ENCODE measurements at places on chromosomes 5 and 9.

DNA sequence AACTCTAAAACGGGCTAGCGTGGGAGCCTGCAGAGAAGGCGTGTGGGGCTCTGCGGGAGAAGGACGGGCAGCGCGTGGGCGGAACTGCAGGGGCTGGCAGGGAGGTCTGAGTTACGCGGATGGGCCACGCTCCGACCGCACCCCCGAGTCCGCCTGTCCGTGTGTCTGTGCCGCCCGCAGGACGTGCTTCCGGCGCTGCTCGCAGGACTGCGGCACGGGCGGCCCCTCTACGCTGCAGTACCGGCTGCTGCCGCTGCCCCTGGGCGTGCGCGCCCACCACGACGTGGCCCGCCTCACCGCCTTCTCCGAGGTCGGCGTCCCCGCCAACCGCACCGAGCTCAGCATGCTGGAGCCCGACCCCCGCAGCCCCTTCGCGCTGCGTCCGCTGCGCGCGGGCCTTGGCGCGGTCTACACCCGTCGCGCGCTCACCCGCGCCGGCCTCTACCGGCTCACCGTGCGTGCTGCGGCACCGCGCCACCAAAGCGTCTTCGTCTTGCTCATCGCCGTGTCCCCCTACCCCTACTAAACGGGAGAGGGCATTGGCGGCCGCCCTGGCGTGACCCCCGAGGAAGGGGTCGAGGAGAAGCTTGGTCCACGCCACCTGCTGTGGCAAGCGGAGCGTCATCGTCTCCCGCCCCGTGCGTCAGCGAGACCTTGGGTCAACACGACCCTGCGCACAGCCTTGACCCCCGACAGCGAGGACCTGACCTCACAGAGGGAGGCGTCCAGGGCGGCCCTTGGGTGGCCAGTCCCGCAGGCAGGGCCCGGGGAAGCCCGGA, 11.4 kb upstream of the ASS1 start:
- peak; percentile 69 for DNase-seq

GRCh38 chr9:133887540-133888047, 104.5 kb downstream of the VAV2 start:
- DNase-seq: no peak

- no peak for DNase-seq
Observed at GRCh38 chr5:151214614-151215545, 9.0 kb downstream of the CCDC69 start.

GRCh38 chr5:173823721-173824567, 64.2 kb upstream of the CPEB4 start:
- no peak for DNase-seq

DNA sequence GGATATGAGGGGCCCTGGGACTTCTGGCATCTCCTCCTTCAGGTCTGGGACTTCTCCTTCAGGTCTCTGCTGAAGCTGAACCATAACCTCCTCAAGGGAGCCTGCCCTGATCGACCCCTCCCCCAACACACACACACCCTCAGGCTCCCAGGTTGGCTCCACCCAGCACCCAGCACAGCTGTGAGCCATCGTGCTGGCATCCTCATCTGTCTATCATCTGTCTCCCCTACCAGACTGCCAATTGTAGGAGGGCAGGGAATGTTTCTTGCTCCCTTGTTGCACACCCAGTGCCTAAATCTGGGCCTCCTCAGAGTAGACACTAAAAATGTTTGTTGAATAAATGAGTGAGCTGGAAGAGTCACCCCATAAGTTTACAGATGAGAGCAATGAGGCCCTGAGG, 71.4 kb downstream of the LRSAM1 start:
- no peak for DNase-seq

DNA sequence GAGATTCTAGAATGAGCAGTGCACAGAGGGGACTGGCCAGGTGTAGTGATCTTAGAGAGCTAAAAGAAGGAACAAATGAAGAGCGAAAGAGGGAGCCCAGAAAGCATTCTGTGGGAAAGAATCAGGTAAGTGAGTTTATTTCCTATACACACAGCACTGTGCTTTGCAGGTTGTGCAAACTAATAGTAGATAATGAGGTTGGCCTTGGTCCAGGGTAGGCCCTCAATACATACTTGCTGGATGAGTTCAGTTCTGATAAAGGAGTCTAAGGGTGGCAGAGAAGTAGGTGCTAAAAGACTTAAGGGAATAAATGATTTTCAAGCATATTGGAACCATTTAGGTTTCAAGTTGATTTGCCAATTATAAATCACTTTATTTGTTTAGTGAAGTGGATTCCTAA, 122.0 kb downstream of the NPR3 start:
- no peak for DNase-seq

DNA sequence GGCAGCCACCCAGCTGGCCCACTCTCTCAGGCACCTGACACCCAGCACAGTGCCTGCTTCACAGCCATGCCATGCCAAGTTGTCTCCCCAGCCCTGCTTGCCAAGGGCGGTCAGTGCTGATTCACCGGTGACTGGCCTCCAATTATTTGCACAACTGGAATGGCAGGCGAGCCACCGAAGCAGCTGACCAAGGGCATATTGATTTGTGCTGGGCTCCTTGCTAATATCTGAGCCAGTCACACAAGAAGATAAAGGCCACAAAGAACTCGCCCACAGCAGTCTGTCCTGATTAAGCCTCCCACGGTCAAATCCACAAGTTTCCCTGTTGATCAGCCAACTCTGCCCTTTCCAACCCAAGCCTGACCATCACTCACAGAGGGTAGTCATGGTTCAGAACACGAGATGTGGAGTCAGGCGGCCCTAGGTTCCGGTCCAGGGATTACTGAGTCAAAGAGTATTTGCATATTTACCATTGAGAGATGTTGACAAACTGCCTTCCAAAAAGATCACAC, 6.4 kb upstream of the EEIG1 start:
- no peak for DNase-seq

DNA sequence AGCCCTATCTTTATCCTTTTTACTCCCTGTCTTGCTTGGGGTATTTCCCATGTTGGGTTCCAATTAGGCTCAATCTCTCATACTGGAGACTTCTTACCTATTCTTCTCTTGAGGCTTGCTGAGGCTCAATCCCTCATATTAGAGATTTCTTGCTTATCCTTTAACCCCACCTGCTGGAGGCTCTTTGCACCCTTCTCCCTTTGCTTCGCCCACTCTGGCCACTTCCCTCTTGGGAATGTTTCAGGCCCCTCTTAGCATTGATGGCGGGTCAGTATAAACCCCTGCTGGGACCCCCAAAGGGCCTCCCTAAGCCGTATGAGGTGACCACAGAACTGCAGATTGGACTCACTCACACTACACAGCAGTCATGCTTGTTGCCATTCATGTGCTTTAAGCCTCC, 69.3 kb upstream of the CDK20 start:
- DNase-seq: no peak

DNA sequence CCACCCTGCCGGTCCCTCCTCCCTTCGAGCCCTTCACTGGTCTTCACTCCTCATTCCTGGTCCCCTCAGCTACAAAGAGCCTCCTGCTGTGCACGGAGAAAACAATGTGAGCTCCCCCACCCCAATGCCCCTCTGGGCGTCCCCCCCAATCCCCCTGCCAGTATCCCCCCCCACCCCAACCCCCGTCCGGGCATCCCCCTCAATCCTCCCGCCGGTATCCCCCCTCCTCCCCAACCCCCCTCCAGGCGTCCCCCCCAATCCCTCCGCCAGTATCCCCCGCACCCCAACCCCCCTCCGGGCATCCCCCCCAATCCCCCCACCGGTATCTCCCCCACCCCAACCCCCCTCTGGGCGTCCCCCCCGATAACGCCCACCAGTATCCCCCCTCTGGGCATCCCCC, 42.8 kb downstream of the EXD3 start:
- no peak for DNase-seq

DNA sequence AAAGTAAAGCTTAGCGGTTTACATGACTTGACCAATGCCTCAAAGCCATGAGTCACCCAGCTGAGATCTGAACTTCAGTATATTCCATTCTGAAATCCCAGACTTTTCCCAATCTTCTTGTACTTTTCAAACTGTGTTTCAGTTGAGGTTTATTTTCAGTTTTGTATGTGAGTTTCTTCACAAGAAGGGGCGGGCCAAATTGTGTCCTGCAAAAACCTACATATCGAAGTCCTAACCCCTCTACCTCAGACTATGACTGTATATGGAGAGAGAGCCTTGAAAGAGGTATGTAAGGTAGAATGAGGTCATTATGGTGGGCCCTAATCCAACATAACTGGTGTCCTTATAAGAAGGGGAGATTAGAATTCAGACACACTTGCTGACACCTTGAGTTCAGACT, 666 bp upstream of the TLR4 start:
- DNase-seq: no peak

- no peak for DNase-seq
Observed at GRCh38 chr5:108857905-108858304, 110.2 kb downstream of the FER start.
